CD8-positive, alpha-beta T cell (primary cell): ENCODE measurements at places on chromosomes 11 and 22. TPM values are rescaled to one million over a fixed set of nuclear protein-coding genes. Genes with fewer than 3 reads are reported as not detected.

DEPDC7 gene
- total RNA-seq: 3.2 TPM

CLCF1 gene
- total RNA-seq: 7.8 TPM

MS4A6E gene
- total RNA-seq: not detected

GRCh38 chr22:45423524-45423923 is 10.0 kb downstream of the RIBC2 start:
- DNase-seq: no peak

DNA sequence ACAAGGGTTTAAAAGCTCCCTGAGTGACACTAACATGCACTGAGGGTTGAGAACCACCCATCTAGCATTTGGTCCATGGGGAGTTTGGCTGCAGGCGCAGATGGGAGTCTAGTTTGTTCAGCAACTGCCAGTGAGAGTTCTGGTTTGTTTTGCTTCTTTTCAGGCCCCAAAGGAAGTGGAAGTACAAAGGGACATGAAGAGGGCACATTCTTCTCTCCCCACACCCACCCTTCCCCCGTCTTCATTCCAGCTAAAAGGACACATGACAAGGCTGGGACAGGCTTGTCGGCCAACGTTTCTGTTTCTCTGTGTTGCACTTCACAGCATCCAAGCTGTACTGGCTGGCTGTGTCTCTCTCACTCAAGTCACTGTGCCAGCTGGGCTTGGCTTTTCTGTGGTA is 8.2 kb upstream of the ENDOD1 start:
- no peak for DNase-seq

DNA sequence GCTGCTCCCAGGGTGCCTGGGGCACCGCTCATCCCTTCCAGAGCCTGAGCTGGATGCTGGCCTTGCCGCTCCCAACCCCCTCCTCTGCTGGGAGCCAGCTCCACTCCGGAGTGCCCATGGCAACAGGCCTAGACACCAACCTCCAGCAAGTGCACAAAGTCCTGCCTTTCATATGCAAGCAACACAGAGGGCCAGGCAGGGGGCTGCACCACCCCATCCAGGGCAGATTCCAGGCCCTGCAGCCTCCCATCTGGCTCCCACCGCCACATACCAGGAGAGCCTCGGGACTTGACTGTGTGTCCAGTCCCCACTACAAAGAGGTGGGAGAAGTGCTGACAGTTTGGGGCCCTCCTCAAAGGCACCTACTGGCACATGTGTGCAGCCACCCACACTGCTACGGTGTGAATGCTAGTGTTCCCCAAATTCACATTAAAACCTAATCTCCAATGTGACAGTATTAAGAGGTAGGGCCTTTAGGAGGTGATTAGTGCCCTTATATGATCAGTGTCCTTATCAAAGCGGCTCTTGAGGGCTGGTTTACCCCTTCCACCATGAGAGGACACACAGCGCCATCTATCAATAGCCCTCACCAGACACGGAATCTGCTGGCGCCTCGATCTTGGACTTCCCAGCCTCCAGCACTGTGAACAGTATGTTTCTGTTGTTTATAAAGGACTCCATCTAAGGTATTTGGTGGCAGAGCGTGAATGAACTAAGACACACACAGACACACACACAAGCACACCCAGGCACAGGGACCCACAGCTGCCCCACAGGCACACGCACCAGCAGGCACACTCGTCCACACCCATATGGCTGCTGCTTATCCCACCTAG is 16.2 kb downstream of the ARVCF start:
- no peak for DNase-seq
